ENCODE measurements at places on chromosomes 3 and 15. TPM values are rescaled to one million over a fixed set of nuclear protein-coding genes. Genes with fewer than 3 reads are reported as not detected.

Gene LRRC15
- 0.27 TPM for total RNA-seq

Gene ROBO1
- total RNA-seq: 24.4 TPM

Gene TGFBR2
- 355 TPM for total RNA-seq

Gene ATP6V1A
- total RNA-seq: 27.8 TPM

GRCh38 chr15:78148392-78149067 lies 632 bp upstream of the IDH3A start:
- peak overlapping the region; percentile 69 for H3K27ac ChIP-seq
- H3K36me3 ChIP-seq: no peaks in the 10 kb centered on the region

GRCh38 chr3:55185380-55185779 lies 257.5 kb upstream of the LRTM1 start:
- H3K36me3 ChIP-seq: no peaks in the 10 kb centered on the region
- H3K4me3 ChIP-seq: no peak overlapping the region
- no peaks in the 10 kb centered on the region for H3K4me1 ChIP-seq
- no peak for DNase-seq
- H3K27me3 ChIP-seq: no peaks in the 10 kb centered on the region
- no peak overlapping the region for H3K27ac ChIP-seq

- no peak overlapping the region for H3K27ac ChIP-seq
- DNase-seq: no peak
- no peaks in the 10 kb centered on the region for H3K27me3 ChIP-seq
- H3K36me3 ChIP-seq: no peaks in the 10 kb centered on the region
- H3K4me3 ChIP-seq: no peak overlapping the region
Observed at GRCh38 chr3:107313711-107314110, 63.5 kb upstream of the CCDC54 start.

DNA sequence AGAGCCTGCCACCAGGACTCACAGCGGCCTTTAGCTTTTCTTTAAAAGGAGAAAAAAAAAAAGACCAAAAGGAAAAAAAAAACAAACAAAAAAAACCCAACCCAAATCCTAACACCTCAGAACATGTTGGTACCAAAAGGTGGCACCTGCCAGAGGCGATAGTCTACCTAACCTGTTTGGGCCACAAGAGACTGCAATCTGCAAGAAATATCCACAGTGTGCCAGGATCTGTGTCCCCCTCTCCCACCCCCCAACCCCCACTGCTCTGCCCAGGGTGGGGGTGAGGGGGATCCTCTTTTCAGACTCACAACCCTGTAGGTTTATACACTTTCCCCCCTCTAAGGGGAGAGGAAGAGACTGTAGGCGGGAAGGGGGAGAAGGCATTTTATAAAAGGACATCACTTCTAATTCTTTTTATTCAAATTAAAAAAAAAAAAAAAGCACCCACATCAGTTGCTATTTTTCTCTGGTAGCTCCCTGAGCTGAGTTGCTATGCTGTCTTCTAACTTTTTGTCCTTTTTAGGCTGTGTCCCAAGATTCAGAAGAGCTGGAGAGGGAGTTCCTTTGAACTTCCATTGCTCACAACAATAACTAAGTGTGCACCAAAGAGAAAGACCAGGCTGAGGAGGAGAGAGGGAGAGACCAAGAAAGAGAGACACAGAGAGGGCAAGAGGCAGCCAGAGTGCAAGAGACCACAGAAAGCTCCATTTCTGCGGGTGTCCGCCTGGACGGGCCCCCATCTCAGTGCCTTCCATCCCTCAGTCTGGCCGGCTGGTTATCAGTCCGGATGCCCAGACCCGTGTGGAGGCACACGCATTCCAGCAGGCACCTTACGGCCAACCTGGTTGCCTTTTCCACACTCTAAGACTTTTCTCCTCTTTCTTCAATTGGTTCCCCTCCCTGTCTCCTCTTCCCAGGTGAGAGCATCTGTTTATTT lies 48.9 kb downstream of the TLE3 start:
- H3K27ac ChIP-seq: no peak overlapping the region
- H3K4me3 ChIP-seq: no peak overlapping the region
- H3K4me1 ChIP-seq: no peaks in the 10 kb centered on the region
- no peak for DNase-seq
- peaks cover 42% of the 10 kb centered on the region for H3K36me3 ChIP-seq

- no peak overlapping the region for H3K27ac ChIP-seq
- no peak overlapping the region for H3K4me3 ChIP-seq
- no peak for DNase-seq
- no peaks in the 10 kb centered on the region for H3K27me3 ChIP-seq
- H3K36me3 ChIP-seq: no peaks in the 10 kb centered on the region
Observed at GRCh38 chr3:7728566-7729519, 772.8 kb upstream of the LMCD1 start.

- peak overlapping the region; percentile 47 for H3K4me3 ChIP-seq
- DNase-seq: no peak
- no peaks in the 10 kb centered on the region for H3K36me3 ChIP-seq
- no peak overlapping the region for H3K27ac ChIP-seq
- H3K27me3 ChIP-seq: no peaks in the 10 kb centered on the region
Observed at GRCh38 chr15:73965094-73965757, 26.9 kb downstream of the STOML1 start.

GRCh38 chr3:123720638-123721037 lies 135.8 kb upstream of the HACD2 start:
- peak overlapping the region; percentile 83 for H3K27ac ChIP-seq
- peaks cover 4% of the 10 kb centered on the region for H3K36me3 ChIP-seq
- no peak for DNase-seq

DNA sequence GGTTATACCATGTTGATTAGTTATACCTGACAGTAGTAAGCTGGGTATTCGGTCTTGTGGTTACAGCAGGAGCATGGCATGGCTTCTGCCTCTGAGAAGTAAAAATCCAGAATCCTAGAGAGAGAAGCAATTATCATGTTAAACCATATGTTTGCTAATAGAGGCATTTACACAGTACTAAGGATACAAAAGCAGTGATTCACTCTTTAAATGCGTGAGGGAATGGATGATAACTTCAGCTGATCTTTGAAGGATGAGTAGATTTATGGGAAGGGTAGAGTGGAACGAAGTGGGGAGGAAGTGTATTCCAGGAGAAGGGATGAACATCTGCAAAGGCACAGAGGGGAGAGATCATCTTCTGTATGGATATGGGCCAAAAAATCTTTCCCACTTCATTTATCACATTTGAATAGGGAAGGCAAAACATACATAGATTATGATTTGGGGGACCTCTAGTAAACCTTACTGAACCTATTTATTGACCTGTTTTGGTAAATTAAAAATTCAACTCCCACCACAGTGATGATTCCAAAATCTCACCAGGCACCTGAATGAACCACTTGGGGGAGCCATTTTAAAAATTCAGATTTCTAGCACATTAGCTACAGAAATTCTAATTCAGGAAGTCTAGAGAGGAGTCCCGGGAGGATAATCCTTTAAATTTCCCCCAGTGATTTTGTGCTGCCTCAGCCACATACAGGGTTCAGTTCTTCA lies 35.1 kb downstream of the IGSF10 start:
- no peaks in the 10 kb centered on the region for H3K27me3 ChIP-seq
- no peak overlapping the region for H3K27ac ChIP-seq
- DNase-seq: no peak
- no peak overlapping the region for H3K4me3 ChIP-seq
- no peaks in the 10 kb centered on the region for H3K4me1 ChIP-seq
- no peaks in the 10 kb centered on the region for H3K36me3 ChIP-seq

DNA sequence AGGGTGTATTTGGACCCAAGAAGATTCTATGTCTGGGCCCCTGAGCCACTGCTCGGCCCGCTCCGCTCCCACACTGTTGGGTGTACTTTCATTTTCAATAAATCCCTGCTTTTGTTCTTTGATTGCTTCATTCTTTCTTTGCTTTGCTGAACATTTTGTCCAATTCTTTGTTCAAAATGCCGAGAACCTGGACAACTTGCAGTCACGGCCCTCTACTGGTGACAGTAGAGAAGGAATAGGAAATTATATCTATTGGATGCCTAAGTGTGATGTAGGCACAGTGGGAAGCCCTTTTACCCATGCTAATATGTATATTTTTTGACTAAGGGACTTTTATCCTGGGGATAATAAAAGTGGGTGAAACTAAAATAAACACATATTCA lies 340.8 kb downstream of the LRRC3B start:
- no peak overlapping the region for H3K4me3 ChIP-seq
- no peak overlapping the region for H3K27ac ChIP-seq
- H3K27me3 ChIP-seq: no peaks in the 10 kb centered on the region
- no peaks in the 10 kb centered on the region for H3K4me1 ChIP-seq
- no peaks in the 10 kb centered on the region for H3K36me3 ChIP-seq

DNA sequence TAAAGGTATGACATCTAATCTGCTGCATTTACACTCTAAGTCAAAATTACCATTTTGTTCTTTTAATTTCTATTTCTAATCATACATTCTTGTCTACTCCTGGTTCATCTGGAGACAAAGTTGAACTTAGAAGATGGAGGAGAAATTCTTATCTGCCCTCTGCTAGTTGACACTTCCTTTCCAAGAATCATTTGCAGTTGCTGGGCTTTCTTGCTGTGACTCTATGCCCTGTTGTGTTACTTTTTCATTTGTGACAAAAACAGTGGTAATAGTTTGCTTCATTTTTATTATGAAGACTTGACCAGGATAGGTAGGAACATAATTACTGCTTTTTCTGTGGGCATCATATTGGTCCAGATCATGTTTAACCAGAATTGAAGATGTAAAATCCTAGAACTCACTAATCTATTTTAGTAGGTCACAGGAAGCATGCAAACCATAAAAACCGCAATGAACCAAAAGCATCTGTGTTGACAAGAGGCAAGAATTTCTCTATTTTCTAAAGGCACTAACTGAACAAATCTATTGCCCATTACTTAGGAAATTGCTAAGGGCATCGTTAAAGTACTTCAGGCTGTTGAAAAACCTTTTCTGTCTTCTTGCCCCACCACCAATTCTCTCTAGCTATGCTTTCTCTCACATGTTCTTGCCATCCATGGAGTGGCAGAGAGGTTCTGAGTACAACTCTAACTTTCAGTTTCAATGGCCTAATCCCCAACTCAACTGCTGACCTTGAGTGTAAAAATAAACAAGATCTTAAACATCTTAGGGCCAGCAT lies 4.2 kb upstream of the CCR2 start:
- H3K36me3 ChIP-seq: no peaks in the 10 kb centered on the region
- no peaks in the 10 kb centered on the region for H3K4me1 ChIP-seq
- DNase-seq: no peak
- no peak overlapping the region for H3K4me3 ChIP-seq
- no peaks in the 10 kb centered on the region for H3K27me3 ChIP-seq

- no peak for DNase-seq
- H3K27me3 ChIP-seq: no peaks in the 10 kb centered on the region
- no peaks in the 10 kb centered on the region for H3K36me3 ChIP-seq
Observed at GRCh38 chr3:149489060-149489690, 14.7 kb downstream of the TM4SF4 start.

DNA sequence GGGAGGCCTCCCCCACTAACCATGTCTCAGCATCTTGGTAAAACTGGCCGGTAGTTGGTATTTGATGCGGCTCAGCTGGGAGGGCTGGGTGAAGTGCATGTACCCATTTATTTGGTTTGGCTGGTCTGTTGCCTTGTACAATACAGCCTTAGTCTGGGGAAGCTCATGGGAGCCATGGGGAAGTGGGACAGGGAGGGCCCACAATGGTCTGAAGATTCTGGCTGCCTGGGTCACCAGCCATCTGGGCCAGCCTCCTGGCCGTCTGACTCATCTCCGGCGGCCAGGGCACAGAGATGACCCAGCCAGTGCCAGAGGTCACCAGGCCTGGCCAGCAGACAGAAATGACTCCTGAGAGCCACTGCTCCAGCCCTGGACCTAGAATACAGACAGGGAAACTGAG lies 51.6 kb upstream of the SMAD6 start:
- DNase-seq: no peak
- H3K27me3 ChIP-seq: no peaks in the 10 kb centered on the region
- no peaks in the 10 kb centered on the region for H3K36me3 ChIP-seq
- H3K4me1 ChIP-seq: peaks cover 11% of the 10 kb centered on the region
- no peak overlapping the region for H3K4me3 ChIP-seq

- no peaks in the 10 kb centered on the region for H3K36me3 ChIP-seq
- H3K27me3 ChIP-seq: no peaks in the 10 kb centered on the region
Observed at GRCh38 chr3:52798978-52799476, 4.4 kb downstream of the ITIH3 start.

DNA sequence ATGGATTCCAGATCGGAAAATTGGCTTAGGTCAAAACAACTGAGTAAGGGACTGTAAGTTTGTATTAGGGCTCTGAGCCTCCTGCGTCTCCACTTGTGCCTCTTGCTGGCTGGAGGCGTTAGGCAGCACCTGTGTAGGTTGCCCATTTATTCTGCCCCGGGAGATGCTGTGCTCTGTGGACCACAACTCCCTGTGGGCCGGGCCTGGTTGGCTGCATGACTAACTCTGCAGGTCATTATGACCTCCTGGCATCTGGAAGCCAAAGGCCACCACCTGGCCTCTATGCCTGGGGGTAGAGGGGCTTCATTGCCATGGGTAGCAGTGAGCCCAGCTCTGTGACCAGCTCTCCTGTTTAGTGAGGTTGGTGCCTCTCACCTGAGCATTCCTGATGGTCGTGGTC lies 36.0 kb upstream of the BDH1 start:
- no peak for DNase-seq
- no peaks in the 10 kb centered on the region for H3K27me3 ChIP-seq
- no peaks in the 10 kb centered on the region for H3K36me3 ChIP-seq
- no peak overlapping the region for H3K4me3 ChIP-seq
- H3K4me1 ChIP-seq: no peaks in the 10 kb centered on the region
- no peak overlapping the region for H3K27ac ChIP-seq

DNA sequence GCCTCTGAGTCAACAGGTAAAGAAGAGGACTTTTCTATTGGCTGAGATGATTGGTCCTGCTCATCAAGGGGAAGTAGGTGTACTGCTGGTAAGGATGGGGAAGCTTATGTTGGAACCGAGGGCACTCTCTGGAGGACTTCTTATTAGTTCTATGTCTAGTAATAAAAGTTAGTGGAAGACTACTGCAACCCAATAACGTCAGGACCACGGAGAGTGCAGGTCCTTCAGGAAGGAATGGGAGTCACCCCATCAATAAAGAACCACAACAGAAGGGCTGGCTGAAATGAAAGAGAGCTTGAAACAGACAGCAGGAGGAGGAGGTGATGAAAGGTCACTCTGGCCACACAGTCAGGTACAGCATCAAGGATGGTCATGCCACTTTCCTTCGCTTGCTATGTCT lies 68.8 kb upstream of the PRR23E start:
- no peak overlapping the region for H3K27ac ChIP-seq
- DNase-seq: no peak
- H3K27me3 ChIP-seq: no peaks in the 10 kb centered on the region

DNA sequence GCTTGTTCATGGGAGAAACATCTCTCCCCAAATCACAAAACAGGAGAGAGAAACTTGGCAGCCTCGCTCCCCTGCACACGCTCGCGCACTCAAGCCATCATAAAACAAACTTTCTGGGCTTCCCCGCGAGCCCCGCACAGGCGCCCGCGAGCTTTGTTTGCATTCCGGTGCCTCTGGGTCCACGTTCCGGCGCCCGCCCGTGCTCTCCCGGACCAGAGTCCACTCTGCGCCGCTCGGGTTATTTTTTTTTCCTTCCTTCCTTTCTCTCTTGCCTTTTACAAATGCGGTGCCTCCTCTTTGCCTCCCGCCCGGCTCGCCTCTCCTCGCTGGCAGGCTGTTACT lies 363 bp downstream of the MAGI1 start:
- no peaks in the 10 kb centered on the region for H3K36me3 ChIP-seq
- no peaks in the 10 kb centered on the region for H3K27me3 ChIP-seq
- peak overlapping the region; percentile 76 for H3K4me3 ChIP-seq
- H3K27ac ChIP-seq: peak overlapping the region; percentile 95
- peaks cover 9% of the 10 kb centered on the region for H3K4me1 ChIP-seq

GRCh38 chr3:56833022-56833421 lies 31.3 kb upstream of the ARHGEF3 start:
- no peaks in the 10 kb centered on the region for H3K4me1 ChIP-seq
- no peak overlapping the region for H3K4me3 ChIP-seq
- H3K27ac ChIP-seq: no peak overlapping the region
- no peak for DNase-seq

GRCh38 chr3:135736740-135737139 lies 228.8 kb upstream of the PPP2R3A start:
- no peak overlapping the region for H3K4me3 ChIP-seq
- H3K27ac ChIP-seq: no peak overlapping the region
- no peaks in the 10 kb centered on the region for H3K36me3 ChIP-seq
- no peak for DNase-seq
- no peaks in the 10 kb centered on the region for H3K4me1 ChIP-seq

All from thoracic aorta (tissue), 2 donors.